DMS153 (cell line): ENCODE measurements at places on chromosomes 13 and 19.
A peak's percentile ranks its signal among the peaks of the same experiment; 100 is the strongest.

DNA sequence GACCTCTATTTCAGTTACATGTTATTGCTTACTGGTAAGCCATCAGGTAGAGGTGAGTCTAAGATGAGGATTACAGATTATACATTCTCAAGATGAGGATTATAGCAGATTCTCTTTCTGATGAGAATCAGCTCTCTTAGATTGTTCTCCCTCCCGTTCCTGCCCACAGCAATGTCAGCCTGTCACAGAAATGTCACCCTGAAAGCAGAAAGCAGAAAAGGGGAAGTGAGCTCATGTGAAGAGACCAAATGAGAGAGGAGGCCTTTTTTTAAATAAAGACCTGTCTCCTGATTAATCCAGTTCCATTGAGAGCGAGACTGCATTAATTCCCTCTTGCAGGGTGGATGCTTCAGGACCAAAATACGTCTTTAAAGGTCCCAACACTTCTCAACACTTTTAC, 445.6 kb downstream of the KCTD12 start:
- no peak for DNase-seq

- no peak for DNase-seq
Observed at GRCh38 chr13:26605845-26606244, 48.4 kb downstream of the WASF3 start.

GRCh38 chr13:70622796-70623195, 514.5 kb upstream of the KLHL1 start:
- no peak for DNase-seq

GRCh38 chr13:59304596-59304995, 859.1 kb downstream of the DIAPH3 start:
- DNase-seq, result no peak

DNA sequence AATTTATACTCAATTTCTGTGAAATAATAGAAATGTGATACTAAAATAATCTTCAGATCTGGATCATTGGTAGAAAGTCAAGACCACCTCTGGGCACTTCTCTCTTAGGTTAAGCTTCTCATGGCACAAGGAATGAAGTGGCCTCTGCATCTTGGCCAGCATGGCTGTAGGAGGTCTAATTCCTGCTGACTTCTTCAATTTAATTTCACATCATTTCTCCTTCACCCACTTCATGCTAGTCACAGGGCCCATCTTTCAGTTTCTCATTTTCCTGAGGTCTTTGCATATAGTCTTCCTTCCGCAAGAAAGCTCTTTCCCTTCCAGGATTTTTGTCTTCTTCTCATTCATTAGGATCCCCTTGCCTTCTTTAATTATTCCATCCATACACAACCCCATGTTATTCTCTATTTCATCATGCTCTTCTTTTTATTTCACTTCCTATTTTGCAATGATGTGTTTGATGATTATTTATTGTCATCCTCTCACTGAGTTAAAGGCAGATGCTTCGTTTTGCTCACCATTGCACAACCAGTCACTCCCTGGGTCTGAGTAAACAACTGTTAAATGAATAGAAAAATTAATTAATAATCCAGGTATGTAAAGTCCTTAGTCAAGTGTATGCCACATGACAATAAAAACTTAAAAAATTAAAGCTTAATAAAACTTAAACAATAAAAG, 397.4 kb downstream of the SPRY2 start:
- no peak for DNase-seq

DNA sequence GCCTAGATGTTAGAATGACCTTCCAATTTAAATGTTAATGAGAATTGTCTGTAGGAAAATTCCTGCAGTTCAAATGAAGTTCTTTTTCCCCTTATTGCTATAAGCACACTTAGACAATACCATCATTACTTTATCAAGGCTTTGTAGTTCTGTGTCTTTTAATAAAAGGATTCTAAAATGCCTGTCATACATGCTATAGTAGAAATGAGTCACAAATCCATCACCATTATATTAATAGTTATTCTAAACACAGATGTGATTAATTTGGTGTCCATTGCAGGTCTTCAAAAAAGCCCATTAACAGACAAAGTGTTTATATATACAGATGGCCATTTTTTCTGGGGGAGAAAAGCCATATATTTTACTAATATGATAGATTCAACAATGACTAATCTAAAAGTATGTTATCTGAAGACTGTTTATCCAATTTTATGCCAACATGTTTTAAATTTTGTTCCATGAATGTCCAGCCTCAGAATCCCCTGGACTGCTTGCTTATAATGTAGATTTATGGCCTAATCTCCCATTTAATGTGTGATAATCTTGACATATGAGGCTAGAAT, 1678.3 kb upstream of the PCDH20 start:
- no peak for DNase-seq

- DNase-seq, result no peak
Observed at GRCh38 chr13:21736926-21737325, 66.1 kb downstream of the FGF9 start.

GRCh38 chr19:1408300-1409203, 1.2 kb downstream of the DAZAP1 start:
- no peak for DNase-seq

DNA sequence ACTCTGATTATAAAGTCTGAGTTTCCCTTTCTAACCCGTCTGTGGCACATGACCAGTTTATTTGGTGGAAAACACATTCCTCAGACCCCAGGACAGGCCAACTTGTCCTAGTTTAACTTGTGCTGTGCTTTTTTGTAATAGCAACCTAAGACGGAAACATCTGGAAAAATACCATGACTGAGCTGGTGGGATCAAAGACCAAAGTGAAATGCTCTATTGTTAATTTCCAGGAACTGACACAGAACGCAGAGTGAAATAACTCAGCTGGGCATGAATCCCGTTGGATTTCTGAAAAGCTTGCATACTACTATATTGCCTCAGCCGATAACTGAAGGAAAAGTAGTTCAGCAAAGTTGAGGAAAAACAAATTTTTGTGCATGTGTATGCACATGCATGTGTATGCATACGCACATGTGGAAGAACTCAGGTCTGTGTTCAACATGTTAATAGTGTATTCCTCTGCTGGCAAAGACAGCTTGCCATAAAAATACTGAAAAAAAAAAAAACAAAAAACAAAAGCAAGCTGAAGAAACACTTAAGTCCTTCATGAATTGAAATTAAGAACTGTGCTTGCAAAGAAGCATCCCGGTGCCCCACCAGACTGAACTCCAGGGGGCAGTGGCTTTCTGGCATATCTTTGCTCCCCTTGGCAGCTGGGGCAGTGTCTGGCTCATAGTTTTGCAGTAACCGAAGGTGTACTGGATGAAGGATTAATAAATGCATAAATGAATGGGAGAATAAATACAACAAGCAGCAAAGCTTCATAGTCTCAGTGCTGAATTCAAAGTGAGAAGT, 187.8 kb downstream of the LHFPL6 start:
- no peak for DNase-seq

DNA sequence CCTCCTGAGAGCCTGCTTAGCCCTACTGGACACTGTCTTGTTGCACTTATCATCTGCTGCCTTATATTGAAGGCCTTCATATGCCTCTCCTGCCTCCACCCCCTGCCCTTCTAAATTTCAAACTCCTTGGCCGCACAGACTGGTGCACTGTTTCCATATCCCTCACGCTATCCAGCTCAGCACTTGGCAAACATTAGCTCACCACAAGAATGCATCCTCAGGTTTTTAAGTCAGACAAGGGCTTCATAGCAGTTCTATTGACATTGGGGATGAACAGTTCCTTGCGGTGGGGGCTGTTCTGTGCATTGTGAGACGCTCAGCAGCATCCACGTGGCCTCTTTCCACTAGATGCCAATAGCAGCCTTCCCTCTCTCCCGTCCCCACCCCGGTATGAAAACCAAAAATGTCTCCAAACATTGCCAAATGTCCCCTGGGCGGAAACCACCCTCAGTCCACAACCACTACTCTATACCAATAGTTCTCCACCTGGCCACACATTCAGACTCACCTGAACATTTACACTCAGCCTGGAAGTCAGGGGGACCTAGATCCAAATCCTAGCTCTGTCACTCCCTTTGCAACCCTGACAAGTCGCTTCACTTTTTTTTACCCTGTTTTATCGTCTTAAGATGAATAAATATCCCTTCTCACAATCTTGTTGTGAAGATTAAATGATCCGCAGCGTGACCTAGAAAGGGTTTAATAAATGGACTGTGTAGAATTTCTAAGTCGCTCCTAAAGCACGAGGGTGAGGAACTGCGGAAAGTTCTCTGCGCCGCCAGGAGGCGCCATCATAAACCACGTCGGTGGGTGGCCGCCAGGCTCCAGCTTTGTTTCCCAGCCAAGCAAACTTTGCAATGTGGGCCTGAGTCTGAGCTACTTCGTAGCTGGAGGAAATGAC, 3.6 kb upstream of the CEACAM3 start:
- DNase-seq, result no peak

GRCh38 chr13:97574926-97575325, 141.0 kb downstream of the RAP2A start:
- no peak for DNase-seq

DNA sequence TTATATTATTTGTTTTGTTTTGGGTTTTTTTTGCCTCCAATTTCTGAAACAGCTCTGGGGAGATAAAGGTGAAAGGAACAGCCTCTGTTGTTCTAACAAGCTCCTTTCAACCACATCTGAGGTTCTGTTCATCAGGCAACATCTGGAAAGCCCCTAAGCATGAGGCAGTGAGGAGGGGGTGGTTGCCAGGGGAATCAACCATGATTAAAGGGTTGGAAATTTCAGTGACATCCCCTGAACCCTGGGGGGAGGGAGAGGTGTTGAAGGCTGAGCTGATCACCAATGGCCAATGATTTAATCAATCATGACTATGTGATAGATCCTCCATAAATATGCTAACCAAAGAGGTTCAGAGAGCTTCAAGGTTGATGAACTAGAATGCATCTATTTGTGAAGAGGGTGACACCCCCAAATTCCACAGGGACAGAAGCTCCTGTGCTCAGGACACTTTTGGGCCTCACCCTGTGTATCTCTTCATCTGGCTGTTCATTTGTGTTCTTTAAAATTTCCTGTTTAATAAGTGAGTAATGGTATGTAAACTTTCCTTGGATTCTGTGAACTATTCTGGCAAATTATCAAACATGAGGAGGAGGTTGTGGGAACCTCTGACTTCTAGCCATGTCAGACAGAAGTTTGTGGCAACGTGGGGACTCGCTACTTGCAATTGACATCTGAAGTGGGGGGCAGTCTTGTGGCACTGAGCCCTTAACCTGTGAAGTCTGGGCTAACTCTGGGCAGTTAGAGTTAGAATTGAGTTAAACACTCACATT, 221.3 kb downstream of the NHLRC3 start:
- DNase-seq, result no peak

GRCh38 chr19:16204005-16204294, 6.2 kb downstream of the AP1M1 start:
- no peak for DNase-seq

GRCh38 chr13:97141564-97142005, 80.5 kb upstream of the MBNL2 start:
- DNase-seq, result peak; percentile 81

GRCh38 chr13:41006978-41007743, 12.0 kb downstream of the ELF1 start:
- DNase-seq, result no peak

- DNase-seq, result peak; percentile 52
Observed at GRCh38 chr13:91817250-91817649, 418.8 kb downstream of the GPC5 start.

- DNase-seq, result no peak
Observed at GRCh38 chr19:46513461-46514236, 18.0 kb upstream of the PNMA8B start.

- no peak for DNase-seq
Observed at GRCh38 chr13:110706570-110707372, 855 bp upstream of the CARS2 start.

DNA sequence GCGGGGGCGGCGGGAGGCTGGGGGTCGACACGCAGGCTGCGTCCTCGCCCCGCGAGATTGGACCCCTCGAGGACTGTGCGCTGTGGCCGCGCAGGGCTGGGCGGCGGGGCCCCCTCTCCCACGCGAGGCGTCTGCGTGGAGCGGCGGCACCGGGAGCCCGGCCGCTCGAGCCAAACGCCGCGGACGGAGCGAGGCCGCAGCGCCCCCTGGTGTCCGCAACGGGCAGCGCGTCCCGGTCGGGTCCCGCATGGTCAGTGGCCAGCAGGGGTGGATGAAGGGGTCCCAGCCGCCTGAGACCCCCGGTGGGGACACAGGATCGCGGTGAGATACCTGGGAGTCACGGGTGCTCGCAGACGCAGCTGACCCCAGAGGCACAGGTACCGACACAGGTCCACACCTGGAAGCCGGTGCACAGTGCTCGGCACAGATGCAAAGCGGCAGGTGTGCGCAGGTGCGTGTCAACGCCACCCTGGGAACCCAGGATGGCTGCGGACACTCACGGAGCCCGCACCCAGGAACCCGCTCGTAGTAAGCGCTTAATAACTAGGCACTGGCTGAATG, 2.1 kb upstream of the CIRBP start:
- DNase-seq, result no peak

- no peak for DNase-seq
Observed at GRCh38 chr19:48674216-48674809, 1.5 kb upstream of the NTN5 start.

- DNase-seq, result no peak
Observed at GRCh38 chr19:18284712-18285360, 3.4 kb upstream of the JUND start.

DNA sequence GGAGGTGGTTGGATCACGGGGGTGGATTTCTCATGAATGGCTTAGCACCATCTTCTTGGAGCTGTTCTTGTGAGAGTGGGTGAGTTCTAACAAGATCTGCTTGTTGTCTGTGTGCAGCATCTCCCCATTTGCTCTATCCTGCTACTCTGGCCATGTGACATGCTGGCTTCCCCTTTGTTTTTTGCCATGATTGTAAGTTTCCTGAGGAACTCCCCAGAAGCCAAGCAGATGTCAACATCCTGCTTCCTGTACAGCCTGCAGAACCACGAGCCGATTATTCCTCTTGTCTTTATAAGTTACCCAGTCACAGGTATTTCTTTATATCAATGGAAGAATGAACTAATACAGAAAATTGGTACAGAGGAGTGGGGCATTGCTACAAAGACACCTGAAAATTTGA, 2.3 kb upstream of the SIGLEC12 start:
- no peak for DNase-seq

- no peak for DNase-seq
Observed at GRCh38 chr13:105097521-105097920, 1437.9 kb downstream of the EFNB2 start.

- no peak for DNase-seq
Observed at GRCh38 chr19:8403098-8403819, 9.8 kb upstream of the MARCHF2 start.

GRCh38 chr19:19207637-19208572, 3.9 kb upstream of the NCAN start:
- no peak for DNase-seq

GRCh38 chr13:99985241-99985874, 3.8 kb downstream of the ZIC2 start:
- DNase-seq, result no peak

GRCh38 chr13:20828539-20829364, 55.0 kb upstream of the EEF1AKMT1 start:
- DNase-seq, result peak; percentile 20

GRCh38 chr19:30209617-30210600, 162.3 kb upstream of the ZNF536 start:
- no peak for DNase-seq

- DNase-seq, result no peak
Observed at GRCh38 chr19:46913198-46913851, 52.5 kb downstream of the ARHGAP35 start.

GRCh38 chr19:17488593-17489391, 18.5 kb downstream of the SLC27A1 start:
- DNase-seq, result no peak
